Smooth muscle cell of the umbilical artery (primary cell): ENCODE measurements at places on chromosomes 1 and 21. TPM values are rescaled to one million over a fixed set of nuclear protein-coding genes. Genes with fewer than 3 reads are reported as not detected.

B4GALT2 gene
- 78.9 and 84.0 TPM in 2 replicates for total RNA-seq

SMCP gene
- total RNA-seq, result not detected in 2 replicates

CELA2A gene
- total RNA-seq, result not detected in 2 replicates

TDRD10 gene
- total RNA-seq, result not detected in 2 replicates

THAP3 gene
- 13.7 and 19.6 TPM in 2 replicates for total RNA-seq

CHI3L1 gene
- total RNA-seq, result 2.4 and 339 TPM in 2 replicates

NEGR1 gene
- 14.0 and 22.6 TPM in 2 replicates for total RNA-seq

FYB2 gene
- not detected in 2 replicates for total RNA-seq
